Gastroesophageal sphincter (tissue), 4 donors: ENCODE measurements at places on chromosomes 5 and 9. TPM values are rescaled to one million over a fixed set of nuclear protein-coding genes. Genes with fewer than 3 reads are reported as not detected.

DNA sequence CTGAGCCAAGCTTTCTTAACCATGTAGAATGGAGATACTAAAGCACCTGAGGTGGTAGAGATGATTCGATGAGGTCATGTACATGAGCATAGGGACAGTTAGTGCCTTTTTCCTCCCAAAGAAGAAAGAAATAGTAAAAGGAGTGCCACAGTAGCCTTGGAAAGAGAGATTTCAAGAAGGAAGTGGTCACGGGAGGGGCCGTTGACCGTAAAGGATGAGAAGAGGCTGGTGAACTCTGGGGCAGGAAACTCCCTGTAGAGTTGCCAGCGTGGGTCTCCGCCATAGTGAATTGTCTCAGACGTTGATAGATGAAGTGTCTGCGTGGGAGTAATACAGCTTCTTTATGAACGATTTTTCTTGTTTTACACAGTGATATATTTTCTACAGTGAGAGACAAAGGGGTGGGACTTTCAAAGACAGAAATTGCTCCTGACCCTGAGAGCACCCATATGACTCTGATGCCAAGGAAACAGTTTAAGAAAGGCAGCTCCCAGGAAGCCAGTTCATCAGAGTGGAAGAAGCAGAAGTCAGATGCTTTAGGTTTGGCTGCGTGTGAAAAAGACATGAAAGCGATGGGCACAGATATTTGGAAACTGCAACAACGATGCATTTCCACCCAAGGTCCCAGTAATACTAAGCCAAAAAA, 41.3 kb downstream of the UGCG start:
- ATAC-seq = no peak

- ATAC-seq = no peak
Observed at GRCh38 chr5:147743678-147744374, 38.7 kb downstream of the JAKMIP2 start.

DNA sequence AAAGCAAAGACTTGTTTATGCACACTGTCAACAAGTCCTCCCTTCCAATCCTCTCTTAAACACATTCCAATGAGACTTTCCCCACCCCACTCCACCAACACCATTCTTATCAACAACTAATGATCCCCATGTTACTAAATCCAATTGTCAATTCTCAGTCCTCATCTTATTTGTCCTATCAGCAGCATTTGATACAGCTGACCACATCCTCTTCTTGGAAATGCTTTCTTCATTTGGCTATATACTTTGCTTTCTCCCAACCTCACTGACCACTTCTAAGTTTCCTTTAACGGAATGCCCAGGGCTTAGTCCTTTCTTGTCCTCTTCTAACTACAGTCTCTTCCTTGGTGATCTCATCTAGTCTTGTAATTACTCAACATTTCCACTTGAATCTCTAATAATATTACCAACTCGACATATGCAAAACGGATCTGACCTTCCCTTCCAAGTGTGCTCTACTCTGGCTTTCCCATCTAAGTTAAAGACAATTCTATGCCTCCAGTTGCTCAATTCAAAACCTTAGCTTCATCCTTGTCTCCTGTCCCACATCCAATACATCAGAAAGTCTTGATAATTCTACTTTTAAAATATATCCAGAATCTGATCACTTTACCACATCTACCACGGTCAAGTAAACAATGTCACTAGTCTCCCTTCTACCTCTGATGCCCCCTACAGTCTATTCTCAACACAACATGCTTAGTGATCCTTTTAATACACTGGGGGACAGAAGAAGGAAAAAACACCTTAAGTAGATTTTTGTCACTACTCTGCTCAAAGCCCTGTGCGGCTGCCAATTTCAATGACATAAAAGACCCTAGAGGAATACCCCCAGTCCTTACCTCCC, 25.5 kb downstream of the AGTPBP1 start:
- no peak for ATAC-seq

CDKN2A gene
- total RNA-seq = 2.7 TPM

GRCh38 chr5:93062548-93062947, 518.5 kb downstream of the NR2F1-AS1 start:
- ATAC-seq = no peak
